Suprapubic skin (tissue), 4 donors: ENCODE measurements at places on chromosomes 5 and 9. TPM values are rescaled to one million over a fixed set of nuclear protein-coding genes. Genes with fewer than 3 reads are reported as not detected.

DNA sequence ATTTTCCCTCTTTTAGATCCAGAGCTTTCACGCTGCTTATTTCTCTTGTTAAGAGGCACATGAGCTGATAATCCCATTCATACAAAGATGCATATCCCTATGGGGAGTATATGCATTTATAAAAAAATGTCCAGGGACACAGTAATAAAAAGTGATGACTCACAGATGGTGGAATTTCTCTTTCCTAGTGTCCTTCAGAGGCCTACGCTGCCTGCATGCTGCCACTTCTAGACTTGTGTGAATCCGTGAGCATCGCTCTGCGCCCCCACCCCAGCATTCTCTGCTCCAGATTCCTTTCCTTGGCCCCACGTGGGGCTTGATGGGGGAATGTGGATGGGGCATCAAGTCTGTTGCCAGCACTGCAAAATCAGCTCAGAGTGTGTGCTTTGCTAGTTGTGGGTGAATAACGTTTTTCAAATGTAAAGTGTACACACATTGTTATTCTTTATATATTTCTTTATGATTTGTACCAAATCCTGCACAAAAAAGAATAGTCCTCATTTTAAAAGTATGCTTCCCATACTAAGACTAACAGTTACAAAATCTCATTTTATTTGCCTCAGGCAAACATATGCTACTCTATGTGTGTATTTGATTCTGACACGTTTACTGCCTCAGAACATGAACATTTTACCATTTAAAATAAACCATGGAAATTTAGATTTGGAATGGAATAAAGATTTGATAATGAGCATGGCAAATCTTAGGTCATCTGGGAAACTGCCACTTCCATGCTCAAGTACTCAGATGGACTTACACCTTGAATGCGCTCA lies 22.4 kb upstream of the RASGRF2 start:
- DNase-seq = no peak
- H3K4me1 ChIP-seq = no peaks in the 10 kb centered on the region
- H3K36me3 ChIP-seq = no peaks in the 10 kb centered on the region
- no peak overlapping the region for H3K4me3 ChIP-seq
- no peaks in the 10 kb centered on the region for H3K27me3 ChIP-seq
- no peak overlapping the region for H3K27ac ChIP-seq

- no peak for DNase-seq
- no peak overlapping the region for H3K27ac ChIP-seq
- H3K36me3 ChIP-seq = no peaks in the 10 kb centered on the region
- no peak overlapping the region for H3K4me3 ChIP-seq
Measured at GRCh38 chr9:4764033-4764432, 23.0 kb upstream of the AK3 start.

DNA sequence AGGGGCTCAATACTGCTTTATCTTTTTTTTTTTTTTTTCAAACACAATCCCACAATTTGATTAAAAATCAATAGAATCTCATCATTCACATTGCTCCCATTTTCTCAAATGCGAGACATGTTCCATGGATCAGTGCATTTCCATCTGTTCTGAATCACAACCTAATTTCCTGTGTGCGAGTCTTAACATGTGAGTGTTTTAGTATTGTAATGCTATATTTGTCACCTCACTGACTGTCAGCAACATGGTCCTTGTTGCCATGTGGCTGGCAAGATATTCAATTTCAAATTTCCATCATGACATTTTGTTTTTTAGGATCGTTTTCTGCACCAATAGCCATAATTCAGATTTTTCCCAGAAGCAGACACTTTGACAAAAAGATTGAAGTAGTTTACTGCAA lies 233.2 kb upstream of the PRDM9 start:
- H3K4me1 ChIP-seq = no peaks in the 10 kb centered on the region
- no peak overlapping the region for H3K27ac ChIP-seq
- no peaks in the 10 kb centered on the region for H3K27me3 ChIP-seq
- no peak overlapping the region for H3K4me3 ChIP-seq

DNA sequence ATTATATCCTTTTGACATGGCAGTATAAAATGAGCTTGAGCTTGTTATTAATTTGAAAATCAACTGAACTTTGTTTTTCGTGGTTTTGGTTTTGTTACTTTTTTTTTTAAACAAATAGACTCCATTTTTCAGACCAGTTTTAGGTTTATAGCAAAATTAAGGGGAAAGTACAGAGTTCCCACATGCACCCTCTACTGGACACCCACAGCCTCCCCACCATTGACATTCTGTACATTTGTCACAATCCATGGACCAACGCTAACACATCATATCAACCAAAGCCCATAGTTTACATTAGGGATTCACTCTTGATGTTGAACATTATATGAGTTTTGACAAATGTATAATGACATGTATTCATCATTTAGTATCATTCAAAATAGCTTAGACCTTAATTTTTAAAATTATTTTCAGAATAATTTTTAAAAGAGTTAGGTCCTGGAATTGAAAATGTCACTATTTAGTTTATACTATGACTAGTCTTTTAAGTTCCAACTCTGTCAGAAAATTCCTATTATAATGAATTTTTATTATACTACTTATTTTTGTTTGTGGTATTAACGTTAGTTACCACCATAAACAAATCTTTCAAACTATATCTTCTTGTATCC lies 35.3 kb upstream of the JMY start:
- DNase-seq = no peak
- no peaks in the 10 kb centered on the region for H3K27me3 ChIP-seq
- H3K4me1 ChIP-seq = no peaks in the 10 kb centered on the region
- no peak overlapping the region for H3K4me3 ChIP-seq
- H3K36me3 ChIP-seq = no peaks in the 10 kb centered on the region

The APBB3 gene
- 38.6 TPM for total RNA-seq
